ENCODE measurements at places on chromosomes 6 and 20. TPM values are rescaled to one million over a fixed set of nuclear protein-coding genes. Genes with fewer than 3 reads are reported as not detected.

The LAMA2 gene
- 0.74 TPM for total RNA-seq

The ARID1B gene
- total RNA-seq = 45.9 TPM

The CDSN gene
- not detected for total RNA-seq

The SLC26A8 gene
- total RNA-seq = under 0.01 TPM

The KIF25 gene
- total RNA-seq = not detected

The TAGAP gene
- total RNA-seq = not detected

The PSORS1C1 gene
- total RNA-seq = 4.7 TPM

The MLN gene
- not detected for total RNA-seq

The FARS2 gene
- 36.6 TPM for total RNA-seq

The BPIFB1 gene
- total RNA-seq = not detected

The TDRD6 gene
- total RNA-seq = 0.05 TPM

The SPATA25 gene
- 1.0 TPM for total RNA-seq

The ANGPT4 gene
- total RNA-seq = not detected

The APOBEC2 gene
- total RNA-seq = not detected

The TP53TG5 gene
- total RNA-seq = not detected

The SERPINB1 gene
- total RNA-seq = 32.2 TPM

The CENPW gene
- 4.8 TPM for total RNA-seq

The ZSWIM3 gene
- total RNA-seq = 11.9 TPM

The SOX4 gene
- total RNA-seq = 73.5 TPM

The CGA gene
- not detected for total RNA-seq

The C20orf204 gene
- 13.3 TPM for total RNA-seq

The ULBP2 gene
- 3.7 TPM for total RNA-seq

The BMP2 gene
- 23.1 TPM for total RNA-seq

The C6orf163 gene
- total RNA-seq = 1.0 TPM

The FAM209A gene
- not detected for total RNA-seq

The BCAS1 gene
- total RNA-seq = not detected

The LSM2 gene
- total RNA-seq = 36.9 TPM

The GRIK2 gene
- total RNA-seq = 0.34 TPM

The NKAPL gene
- 1.1 TPM for total RNA-seq

The NCOA7 gene
- total RNA-seq = 111 TPM

The PNPLA1 gene
- total RNA-seq = not detected

The SGK2 gene
- 0.34 TPM for total RNA-seq

The LST1 gene
- total RNA-seq = 0.37 TPM

The QKI gene
- 307 TPM for total RNA-seq

The CASP8AP2 gene
- 17.4 TPM for total RNA-seq

The DNAH8 gene
- under 0.01 TPM for total RNA-seq

The SPTLC3 gene
- 1.4 TPM for total RNA-seq
